ENCODE measurements at places on chromosomes 11 and 22.

DNA sequence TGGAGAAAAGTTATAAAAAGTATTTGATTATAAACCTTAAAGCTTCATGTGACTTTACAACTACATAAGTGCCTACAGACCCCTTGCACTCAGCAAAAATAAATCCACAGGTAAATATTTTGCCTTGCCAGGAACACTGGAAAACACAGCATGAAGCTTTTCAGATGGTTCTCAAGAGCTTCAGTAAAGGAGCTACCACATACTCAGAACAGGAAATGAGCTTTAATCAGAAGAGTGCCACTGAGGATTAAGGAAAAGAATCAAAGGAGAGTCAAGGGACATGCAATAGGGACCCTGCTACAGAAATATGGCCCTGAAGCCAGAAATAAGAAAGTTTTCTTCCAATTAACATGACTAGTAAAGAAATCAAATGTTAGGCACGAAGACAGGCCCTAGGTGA lies 1.2 kb downstream of the CASP1 start:
- no peak for DNase-seq

GRCh38 chr11:114289779-114290178 lies 6.4 kb upstream of the NNMT start:
- no peak for DNase-seq

DNA sequence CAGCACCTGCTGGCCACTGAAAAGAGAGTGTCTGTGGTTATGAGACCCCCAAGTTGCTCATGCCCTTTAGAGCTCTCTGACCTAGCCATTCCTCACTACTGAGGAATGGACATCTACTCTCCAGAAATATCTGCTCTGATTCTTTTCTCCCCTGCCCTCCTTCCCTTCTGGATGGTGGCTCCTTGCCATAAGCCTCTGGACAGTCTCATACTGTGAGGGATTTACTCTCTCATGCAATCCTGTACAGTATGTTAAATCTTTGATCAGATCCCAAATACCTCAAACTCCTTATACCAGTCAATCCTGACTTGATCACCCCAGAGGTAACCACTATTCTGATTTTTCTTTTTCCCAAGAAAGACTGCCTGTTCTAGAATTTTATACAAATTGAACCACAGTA lies 80.7 kb downstream of the ARHGAP20 start:
- DNase-seq: no peak

GRCh38 chr11:746289-747157 lies 741 bp upstream of the TALDO1 start:
- DNase-seq: peak; percentile 73

GRCh38 chr11:65425971-65426838 lies 3.6 kb downstream of the NEAT1 start:
- DNase-seq: no peak

GRCh38 chr11:82724026-82724425 lies 9.6 kb downstream of the FAM181B start:
- DNase-seq: no peak

- DNase-seq: peak; percentile 63
Measured at GRCh38 chr22:39528080-39528661, 4.4 kb downstream of the RPS19BP1 start.

GRCh38 chr11:95521133-95521542 lies 268.4 kb downstream of the FAM76B start:
- DNase-seq: no peak

GRCh38 chr11:80993536-80993935 lies 1552.7 kb upstream of the TENM4 start:
- no peak for DNase-seq

- no peak for DNase-seq
Measured at GRCh38 chr11:67314218-67314617, 10.9 kb downstream of the SSH3 start.

GRCh38 chr11:69274531-69275016 lies 19.4 kb upstream of the MYEOV start:
- DNase-seq: peak; percentile 50

GRCh38 chr22:32776802-32777201 lies 24.7 kb upstream of the TIMP3 start:
- no peak for DNase-seq

DNA sequence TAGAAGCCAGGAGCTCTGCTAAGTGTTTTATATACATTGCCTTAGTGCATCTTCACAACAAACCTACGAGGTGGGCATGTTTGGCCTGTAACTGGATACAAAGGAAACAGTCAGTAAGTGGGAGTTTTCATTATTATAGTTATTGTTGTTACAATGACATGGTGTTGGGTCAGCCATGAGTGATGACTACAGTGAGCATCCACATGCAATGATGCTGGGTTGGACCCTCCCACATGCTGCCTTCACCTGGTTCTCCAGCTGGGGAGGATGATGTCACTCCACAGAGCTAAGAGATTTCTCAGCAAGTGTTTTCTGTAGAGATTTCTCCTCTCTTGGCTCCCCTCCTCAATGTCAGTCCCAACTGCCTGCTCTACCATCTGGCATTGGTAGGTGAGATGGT lies 59.3 kb downstream of the EHF start:
- DNase-seq: no peak
